AG09309 (cell line): ENCODE measurements at places on chromosomes 12 and 14.

DNA sequence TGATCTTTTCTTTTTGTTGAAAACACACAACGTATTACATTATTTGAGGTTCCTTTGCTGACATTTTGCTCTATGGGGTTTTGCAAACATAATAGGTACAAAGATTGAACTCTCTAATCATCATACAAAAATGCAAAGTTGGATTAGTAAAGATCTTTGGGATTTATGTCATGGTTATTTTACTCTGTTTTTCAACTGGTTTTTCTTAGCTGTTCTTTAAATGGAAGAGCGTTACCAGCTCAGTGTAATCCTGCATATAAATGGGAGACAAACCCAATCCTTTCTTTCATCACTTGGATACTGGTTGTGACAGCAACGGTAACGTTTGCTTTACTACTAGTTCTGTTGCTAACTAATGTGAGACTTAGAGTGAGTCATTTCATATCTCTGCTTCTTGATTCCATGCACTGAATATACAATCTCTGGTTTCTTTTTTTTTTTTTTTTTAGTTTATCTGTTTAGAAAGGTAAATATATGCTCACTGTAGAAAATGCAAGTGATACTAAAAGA lies 104.9 kb upstream of the NOVA1 start:
- DNase-seq, result no peak

GRCh38 chr14:58797010-58797429 lies 159.3 kb downstream of the DACT1 start:
- DNase-seq, result no peak

DNA sequence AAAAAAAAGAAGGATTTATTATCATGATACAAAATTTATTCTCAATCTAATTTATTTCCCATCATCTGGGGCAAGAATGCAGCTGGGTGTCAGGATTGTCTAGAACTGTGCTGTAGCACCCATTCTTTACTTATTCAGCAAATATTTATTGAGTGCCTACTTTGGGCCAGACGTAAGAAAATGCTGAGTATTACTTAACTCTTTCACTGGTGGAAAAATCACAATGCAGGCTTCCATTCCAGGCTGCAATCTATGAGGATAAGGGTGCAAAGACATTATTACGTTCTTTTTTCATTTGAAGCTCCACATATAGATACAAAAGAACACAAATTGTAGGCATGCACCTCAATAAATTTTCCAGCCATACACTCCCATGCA lies 86.0 kb upstream of the CDKN3 start:
- no peak for DNase-seq

- no peak for DNase-seq
Observed at GRCh38 chr14:43901911-43902673, 605.0 kb downstream of the FSCB start.

DNA sequence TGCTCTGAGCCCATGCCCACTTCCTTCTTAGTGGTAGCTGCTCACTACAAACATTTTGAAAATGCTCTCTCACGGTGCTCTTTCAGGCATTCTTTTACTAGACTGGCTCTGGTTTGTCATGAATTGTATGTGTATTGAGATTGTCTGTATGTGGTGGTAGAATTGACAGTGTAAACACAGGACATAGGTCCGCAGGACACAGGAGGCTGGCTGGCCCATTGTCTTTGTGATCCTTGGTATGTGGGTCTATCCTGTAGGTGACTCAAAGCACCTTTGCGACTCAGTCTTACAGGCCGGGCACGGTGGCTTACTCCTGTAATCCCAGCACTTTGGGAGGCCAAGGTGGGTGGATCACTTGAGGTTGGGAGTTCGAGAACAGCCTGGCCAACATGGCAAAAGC lies 250.9 kb downstream of the C12orf75 start:
- DNase-seq, result no peak
